ENCODE measurements at places on chromosomes 7 and 10.

DNA sequence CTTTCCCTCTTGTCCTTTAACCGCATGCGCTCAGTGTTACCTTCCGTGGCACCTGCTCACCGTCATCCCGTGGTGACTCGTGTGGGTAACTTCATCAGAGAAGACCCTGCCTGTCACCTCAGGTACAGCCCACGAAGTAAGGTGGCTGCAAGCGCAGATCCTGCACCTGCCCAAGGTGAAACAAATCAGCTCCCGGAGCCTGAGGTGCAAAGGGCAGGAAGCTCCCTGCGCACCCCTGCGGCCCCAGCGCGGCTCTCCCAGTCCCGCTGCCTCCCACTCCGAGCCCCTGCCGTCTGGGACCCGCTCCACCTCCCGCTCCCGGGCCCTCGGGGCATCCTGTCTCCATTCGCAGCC lies 110.9 kb upstream of the LANCL2 start:
- DNase-seq = no peak

DNA sequence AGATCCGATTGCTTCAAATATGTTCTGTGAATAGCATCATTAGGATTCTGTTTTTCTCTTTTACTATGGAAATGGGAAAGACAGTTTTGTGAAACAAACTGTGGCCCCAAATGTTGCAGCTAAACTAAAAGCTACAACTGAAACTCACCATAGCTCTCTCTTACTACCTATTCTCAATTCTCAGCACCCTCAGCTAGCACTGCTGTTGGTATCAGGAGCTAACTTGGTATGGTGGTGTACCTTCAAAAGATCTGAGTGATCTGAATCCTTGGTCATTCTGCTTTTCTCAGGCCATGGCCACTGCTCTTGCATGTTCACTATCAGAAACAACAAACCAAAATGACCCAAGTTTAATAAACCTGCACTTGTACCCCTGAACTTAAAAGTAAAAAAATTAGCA lies 1208.0 kb downstream of the SORCS1 start:
- DNase-seq = no peak

GRCh38 chr7:144672869-144673268 lies 163.0 kb downstream of the TPK1 start:
- no peak for DNase-seq

GRCh38 chr10:110307805-110308204 lies 3.1 kb upstream of the SMNDC1 start:
- DNase-seq = no peak

DNA sequence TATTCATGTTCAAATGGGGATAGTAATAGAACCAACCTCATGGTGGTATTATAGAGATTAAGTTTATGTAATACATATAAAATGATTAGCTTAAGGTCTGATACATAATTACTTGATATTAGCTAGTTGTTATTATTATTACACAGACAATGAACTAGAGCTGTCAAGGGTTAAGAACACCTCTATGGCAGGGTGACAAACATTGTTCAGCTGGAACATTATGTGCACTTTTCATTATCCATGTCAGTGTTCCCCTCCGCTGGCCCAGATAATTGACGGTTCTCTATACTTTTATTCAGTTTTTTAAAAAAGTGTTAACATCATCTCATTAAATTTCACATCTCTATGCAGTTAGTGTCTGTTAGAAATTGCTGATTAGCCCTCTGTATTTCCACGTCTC lies 142.1 kb downstream of the CDK14 start:
- DNase-seq = no peak

DNA sequence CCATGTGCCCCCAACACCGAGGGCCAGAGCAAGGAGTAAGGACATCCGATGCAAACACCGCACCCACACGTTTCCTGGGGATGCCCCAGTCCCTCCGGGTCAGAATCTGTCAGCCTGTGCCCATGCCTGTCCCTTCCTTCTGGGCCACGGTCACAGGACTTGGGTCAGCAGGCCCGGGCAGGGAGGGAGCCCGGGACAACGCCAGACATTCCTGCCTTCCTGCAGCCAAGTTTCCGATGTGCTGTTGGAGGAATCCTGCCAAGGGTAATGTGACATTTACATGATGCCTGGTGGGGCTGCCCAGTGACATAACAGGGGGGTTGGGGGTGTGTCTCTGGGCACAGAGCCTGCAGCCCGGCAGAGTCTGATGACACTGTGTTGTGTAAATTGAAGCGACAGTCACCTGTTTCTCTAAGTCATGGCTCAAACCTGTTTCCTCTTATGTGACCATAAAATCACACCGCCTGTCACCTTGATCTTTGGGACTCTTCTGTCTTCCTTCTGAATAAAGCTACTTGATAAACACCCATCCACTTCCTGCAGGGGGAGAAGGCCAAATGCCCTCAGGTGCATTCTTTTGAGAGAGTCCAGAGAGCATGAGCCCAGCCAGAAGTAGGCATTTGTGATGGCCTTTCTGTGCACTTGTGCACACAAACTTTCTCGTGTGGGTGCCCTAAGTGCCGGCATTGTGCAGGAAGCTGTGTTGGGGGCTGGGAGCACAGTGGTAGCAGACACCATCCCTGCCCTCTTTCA lies 175.3 kb upstream of the RHEB start:
- no peak for DNase-seq

- no peak for DNase-seq
These were observed 156.2 kb upstream of the PTER start for GRCh38 chr10:16280595-16280994.

- no peak for DNase-seq
These were observed 61.8 kb upstream of the TRIL start for GRCh38 chr7:29019896-29020295.
